ENCODE measurements at places on chromosomes 11 and 22.

- no peak for DNase-seq
Measured at GRCh38 chr11:23727794-23728193, 769.1 kb upstream of the LUZP2 start.

DNA sequence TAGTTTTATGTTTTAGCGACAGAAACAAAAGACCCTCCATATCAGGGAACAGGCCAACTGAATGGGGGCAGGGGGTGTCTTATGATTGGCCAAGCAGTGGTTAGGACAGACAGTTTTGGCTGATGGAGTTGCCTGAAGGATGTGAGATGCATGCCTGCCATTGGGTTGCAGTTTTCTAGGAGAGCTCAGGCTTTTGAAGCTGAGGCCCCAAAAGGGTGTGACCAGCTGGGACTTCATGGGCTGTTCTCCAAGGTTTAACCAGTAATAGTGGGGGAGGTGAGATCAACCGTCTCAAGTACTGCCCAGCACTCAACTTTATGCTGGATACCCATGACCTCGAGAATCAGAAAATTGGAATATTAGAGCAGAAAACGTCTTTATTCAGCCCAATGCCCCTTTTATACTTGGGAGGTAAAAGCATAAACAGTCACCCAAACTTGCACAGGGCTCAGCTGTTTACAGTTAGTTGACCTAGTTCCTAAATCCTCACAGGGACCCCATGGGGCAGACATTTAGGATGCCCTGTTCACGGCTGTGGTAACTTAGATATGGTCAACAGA, 13.5 kb downstream of the DTX4 start:
- DNase-seq = no peak

GRCh38 chr22:33409079-33409478, 350.9 kb upstream of the SYN3 start:
- DNase-seq = no peak

- no peak for DNase-seq
Measured at GRCh38 chr11:121453589-121454299, 977 bp upstream of the SORL1-AS1 start.

GRCh38 chr11:1487091-1487850, 692 bp upstream of the MOB2 start:
- DNase-seq = no peak

DNA sequence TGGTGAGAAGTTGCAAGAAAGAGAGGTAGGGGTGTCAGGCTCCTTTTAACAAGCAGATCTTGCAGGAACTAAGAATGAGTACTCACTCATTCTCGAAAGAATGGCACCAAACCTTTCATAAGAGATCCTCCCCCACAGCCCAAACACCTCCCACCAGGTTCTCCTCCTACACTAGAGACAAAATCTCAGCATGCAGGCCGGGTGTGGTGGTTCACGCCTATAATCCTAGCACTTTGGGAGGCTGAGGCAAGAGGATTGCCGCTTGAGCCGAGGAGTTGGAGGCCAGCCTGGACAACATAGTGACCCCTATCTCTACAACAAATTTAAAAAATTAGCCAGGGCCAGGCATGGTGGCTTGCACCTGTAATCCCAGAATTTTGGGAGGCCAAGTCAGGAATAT, 11.1 kb downstream of the GRAMD1B start:
- no peak for DNase-seq

DNA sequence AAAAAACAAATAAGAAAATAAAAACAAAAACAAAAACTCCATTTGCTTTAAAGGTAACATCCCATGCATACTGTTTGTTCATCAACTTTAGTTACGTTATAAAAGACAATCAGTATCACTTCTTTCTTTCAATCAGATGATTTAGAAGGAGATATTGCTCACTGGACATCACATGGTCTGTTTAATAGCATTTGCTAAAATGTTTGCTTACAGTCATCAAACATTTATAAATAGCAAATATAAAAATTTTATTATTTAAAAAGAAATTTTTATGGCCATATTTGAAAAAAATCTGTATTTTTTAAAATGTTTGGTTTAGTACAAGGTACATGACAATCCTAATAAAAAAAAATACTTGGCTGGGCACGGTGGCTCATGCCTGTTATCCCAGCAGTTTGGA, 22.6 kb downstream of the MMP26 start:
- DNase-seq = no peak

DNA sequence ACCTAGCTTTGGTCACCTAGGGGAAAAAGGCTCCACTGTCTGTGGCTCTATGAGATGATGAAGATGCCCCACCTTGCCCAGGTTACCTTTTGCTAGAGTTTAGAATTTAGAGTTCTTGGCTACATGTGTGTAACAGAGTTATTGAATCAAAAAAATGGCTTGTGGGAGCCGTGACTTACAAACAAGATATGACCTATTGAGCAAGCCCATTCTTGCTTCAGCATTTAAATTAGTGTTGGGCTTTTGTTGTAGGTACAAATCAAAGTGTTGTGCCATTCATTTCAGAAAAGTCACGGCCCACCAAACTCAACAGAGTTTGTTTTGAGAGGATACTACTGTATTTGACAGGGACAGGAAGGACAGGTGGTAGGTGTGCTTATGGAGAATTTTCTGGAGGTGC, 768.8 kb downstream of the NTM start:
- DNase-seq = no peak

- no peak for DNase-seq
Measured at GRCh38 chr11:68471360-68472340, 11.1 kb downstream of the PPP6R3 start.

DNA sequence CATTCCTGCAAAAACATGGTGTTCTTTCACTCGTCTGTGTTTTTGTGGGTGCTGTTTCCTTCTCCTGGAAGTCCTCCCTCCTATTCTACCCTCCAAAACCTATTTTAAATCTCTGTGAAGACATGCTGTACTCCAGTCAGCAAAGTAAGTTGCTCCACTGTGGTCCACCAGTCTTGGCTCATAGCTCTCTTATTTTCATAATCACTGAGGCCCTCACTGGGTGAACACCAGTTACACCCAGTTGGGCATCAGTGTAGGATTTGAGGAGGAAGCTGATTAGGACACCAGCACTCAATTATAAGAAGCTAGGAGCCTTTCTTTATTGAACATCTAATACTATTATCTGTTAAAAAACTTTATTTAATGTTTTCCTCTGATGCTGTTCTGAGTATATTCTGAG, 23.9 kb upstream of the EED start:
- no peak for DNase-seq

GRCh38 chr11:96154802-96155520, 188.0 kb downstream of the MAML2 start:
- DNase-seq = no peak

- DNase-seq = no peak
Measured at GRCh38 chr22:18115906-18116371, 5.3 kb downstream of the TUBA8 start.

- no peak for DNase-seq
Measured at GRCh38 chr22:37472418-37473006, 13.7 kb downstream of the MFNG start.

GRCh38 chr11:20609727-20610707, 10.6 kb downstream of the SLC6A5 start:
- no peak for DNase-seq

DNA sequence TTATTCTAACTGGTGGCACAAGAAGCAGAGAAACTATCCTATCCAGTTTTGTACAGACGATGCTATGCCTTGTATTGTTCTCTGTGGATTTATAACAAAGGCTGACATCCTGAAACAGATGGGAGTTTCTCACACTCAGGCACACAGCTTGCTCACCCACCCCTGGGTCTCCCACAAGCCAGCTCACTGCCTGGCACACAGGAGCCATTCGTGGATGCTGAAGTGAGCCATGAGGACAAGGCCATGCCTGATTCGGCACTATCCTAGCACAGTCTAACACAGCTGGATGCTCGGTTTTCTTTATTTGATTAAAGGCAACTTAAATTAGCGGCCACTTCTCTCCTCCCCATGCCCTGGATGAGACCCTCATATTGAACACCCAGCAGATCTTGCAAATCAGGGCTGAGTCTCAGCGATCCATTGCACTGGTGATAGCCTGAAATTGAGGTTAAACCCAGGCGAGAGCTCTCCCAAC, 25.7 kb upstream of the TMPRSS4 start:
- DNase-seq = no peak

- DNase-seq = no peak
Measured at GRCh38 chr11:64035576-64035975, at the start of gene FLRT1. TSS of gene FLRT1 (plus strand) at chr11:64035931. CDS start at chr11:64116268, 80,337 bp downstream.

DNA sequence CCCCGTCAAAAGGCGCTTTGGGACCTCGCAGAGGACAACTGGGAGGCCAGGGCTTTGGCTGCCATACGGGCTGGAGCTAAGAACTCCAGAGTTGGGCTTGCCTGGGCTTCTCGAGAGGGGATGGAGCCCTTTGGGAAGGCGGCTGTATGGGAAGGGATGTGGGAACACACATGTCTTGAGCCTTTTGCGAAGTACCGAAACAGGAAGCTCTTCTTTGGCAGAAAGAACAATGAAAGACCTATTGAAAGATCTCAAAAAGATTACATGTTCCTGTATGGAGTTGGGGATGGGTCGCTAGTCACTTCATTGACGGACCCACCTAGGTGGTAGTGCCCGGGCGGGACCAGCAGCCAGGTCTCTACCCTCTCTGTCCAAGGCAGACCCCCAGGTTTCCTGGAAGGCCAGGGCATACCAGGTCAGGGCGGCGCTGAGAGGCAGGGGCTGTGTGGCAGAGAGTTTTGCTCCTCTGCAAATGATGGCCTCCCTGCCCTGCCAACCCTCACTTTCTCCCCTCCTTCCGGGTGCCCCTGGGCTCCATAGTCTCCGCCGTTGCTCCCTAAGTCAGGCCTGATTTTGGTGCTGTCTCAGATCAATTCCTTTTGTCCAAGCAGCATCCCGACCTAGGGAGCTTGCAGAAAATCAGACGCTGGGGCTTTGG, 1.0 kb downstream of the ST14 start:
- no peak for DNase-seq

DNA sequence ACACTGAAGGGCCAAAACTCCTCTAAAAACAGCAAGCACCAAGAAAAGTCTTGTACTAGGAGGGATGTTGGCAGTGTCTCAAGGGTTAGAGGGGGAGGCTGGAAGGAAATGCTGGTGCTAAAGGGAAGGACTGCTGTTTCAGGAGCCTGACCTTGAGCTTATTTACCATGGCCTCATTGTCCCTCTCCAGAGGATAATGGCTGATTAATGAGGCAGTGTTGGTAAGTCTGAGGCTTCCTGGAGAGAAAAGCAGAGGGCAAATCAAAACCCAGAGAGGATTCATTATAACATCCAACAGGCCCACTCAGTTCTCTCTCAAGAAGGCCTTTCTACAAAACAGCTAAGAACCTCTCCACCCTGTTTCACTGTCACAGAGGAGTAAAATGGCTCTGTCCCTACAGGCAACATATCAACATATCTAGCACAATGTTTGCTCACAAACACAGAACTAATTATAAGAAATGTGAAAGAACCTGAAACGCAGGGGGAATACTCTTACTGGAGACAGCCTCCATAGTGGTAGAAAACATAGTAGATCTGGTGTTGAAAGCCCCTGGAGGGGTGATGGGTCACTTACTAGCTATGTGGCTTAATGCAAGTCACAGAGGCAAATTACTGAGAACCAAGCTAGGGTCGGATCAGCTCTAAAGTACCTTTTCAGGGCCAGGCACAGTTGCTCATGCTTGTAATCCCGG, 31.4 kb downstream of the NUMA1 start:
- no peak for DNase-seq

- no peak for DNase-seq
Measured at GRCh38 chr11:114148013-114148382, 88.5 kb downstream of the ZBTB16 start.

GRCh38 chr11:46106530-46107407, 14.5 kb downstream of the PHF21A start:
- no peak for DNase-seq

DNA sequence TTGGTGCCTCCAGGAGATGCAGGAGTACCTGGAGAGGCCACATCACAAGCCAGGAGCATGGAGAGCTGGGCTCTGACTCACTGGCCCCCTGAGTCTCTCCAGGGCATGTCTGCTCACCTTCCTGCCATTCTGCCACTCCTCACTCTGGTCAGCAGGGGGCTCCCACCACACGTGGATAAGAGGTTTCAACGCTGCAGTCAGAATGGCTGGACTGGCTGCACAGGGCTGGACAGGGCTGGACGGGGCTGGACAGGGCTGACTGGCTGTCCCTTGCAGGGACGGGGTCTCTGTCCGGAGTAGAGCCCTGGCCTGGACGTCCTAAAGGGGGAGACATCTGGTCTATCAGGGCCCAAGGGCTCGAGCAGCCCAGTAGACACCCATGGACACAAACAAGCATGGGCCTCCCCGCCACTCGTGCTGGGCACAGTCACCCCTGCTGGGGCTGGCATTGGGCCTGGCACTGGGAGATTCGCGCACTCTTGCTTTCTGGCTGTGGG, 34.6 kb downstream of the CYTH4 start:
- peak; percentile 57 for DNase-seq

DNA sequence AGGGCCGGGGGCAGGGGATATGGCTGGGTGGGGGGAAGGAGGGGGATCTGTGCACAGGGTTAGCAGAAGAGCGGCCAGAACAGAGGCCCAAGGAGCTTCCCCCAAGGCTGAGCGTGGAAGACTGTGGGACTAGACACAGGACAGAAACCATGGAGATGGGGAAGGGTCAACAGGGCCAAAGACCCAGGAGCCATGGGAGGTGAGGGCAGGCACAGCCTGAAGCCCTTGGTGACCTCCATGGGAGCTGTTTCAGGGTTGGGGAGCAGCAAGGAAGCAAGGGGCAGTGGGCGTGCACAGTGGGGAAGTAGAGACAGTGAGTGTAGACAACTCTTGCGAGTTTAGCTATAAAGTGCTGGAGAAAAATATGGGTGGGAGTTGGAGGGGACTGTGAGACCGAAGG, 56.6 kb downstream of the WNT11 start:
- DNase-seq = no peak

DNA sequence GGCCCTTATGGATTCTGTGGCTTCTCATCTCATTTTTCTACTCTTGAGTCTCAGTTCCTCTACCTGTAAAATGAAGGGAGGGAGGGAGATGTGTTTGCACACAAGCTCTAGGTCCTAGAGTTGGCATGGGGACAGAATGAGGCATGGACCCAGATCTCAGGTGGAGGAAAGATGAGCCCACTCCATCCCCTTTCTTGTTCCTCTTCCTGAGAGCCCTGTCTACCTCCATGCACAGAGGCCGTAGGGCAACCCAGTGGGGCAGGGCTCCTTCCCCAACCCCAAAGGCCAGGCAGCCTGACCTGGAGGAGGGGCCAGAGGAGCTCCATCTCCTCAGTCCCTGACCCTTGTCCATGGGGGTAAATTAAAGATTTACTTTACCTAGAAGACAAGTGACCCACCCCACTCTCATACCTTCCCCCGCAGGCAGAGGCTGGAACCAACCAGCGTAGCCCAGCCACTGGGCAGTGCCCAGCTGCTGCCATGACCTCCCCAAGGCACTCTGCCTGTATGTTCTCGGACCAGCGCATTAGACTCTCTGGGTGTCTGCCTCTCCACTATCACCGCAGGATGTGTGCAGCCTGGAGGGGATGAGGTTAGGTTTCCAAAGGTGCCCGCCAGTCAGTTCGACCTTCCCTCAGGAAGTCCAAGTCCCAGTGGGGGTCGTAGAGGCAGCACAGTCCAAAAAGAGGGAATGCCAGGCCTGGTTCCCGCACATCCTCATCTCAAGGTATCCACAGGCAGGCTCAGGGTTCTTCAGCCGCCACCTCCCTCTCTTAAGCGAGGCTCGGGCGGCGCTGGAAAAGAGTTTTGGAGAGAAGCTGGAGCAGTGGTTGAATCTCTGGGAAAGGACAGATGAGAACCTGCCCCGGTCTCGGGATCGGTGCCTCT, 3.0 kb downstream of the SMTN start:
- no peak for DNase-seq

GRCh38 chr11:13016415-13016814, 7.3 kb downstream of the RASSF10 start:
- no peak for DNase-seq

All from GOT3 (cell line).